NCI-H187 treated with DMSO at 0.1 percent for 48 hours (cell line): ENCODE measurements at places on chromosomes 4 and X.

DNA sequence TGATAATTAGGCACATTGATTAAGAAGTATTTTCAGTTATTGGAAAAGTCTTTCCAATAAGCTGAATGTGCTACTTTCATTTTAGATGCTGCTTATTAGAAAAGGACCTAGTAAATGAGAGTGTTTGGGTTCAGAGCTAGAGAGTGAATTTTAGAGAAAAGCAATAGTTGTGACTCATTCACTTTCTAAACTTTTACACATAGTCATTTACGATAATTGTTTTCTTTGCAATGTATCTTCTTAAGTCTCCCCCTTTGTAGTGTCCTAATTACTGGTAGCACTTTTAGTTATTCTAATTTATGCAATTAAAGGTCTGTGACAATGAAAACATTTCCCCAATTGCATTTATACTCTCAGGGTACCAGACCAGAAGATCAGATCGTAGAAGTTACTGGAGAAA is 1.3 kb downstream of the IL21 start:
- no peak for DNase-seq

- no peak for DNase-seq
Observed at GRCh38 chr4:182973941-182974340, 56.8 kb upstream of the DCTD start.

- DNase-seq = no peak
Observed at GRCh38 chr4:112765317-112765974, 128.5 kb downstream of the LARP7 start.

DNA sequence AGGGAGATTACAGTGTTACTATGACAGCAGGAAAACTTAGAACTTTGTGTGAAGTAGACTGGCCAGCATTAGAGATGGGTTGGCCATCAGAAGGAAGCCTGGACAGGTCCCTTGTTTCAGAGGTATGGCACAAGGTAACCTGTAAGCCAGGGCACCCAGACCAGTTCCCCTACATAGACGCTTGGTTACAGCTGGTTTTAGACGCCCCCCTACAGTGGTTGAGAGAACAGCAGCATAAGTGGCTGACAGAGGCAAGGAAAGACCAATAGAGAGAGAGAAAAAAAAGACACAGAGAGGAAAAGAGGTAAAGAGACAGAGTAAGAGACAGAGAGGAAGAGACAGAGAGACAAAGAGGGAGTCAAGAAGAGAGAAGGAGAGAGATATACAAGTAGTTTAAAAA is 144.5 kb downstream of the GC start:
- DNase-seq = no peak

DNA sequence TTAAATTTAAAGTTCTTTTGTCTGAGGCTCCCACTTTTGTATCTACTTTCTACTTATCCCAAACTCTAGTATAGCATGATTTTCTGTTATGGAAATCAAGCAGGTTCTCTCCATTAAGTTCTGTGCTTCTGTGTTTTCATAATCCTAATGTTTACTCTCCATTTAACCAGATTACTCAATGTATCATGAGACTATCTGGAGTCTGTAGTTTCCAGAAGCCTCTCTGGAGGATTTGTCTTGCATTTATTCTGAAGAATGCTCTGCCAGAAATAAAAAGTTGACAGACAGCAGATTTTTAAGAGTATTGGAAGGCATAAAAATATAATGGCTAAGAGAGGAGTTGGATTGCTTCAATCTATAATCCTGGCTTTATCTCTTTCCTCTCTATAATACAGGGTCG is 39.2 kb upstream of the PLS3 start:
- DNase-seq = no peak

DNA sequence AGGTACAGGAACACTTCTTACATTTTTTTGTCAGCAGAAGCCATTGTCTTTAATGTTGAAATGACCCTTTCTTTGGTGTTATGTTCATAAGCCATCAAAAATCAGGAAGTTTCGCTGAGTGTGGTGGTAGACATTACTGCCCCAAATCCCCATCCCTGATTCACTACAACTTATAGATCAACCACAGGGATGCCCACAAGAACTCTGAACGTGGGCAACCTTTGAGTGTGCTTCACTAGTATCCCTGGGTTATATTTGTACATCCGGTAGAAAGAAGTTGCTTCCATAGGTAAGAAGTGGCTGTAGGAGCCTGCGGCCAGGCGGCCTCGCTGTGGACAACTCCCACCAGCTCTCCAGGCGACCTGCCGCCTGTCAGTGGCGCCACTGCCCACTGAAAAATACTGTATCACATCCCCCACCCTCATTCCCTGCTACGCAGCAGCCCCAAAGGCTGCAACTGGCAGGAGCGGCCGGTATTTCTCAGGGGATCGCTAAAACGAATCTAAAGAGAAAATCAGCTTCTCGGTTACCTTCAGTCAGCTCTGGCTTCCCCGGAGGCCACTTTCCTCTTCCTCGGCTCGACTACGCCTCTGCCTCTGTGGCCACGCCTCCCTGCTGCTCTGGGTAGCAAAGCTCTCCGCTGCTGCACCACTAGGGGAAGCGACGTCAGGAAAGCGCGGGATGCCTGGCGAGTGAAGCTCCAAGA is 13.9 kb upstream of the ETDC start:
- DNase-seq = no peak

- no peak for DNase-seq
Observed at GRCh38 chr4:184825141-184825895, 450 bp downstream of the ACSL1 start.
